KG1 (cell line): ENCODE measurements at places on chromosomes 1 and 21.

- DNase-seq, result no peak
Measured at GRCh38 chr1:91764471-91765115, 121.4 kb downstream of the TGFBR3 start.

- DNase-seq, result no peak
Measured at GRCh38 chr21:16841975-16842695, 670.7 kb upstream of the CXADR start.

DNA sequence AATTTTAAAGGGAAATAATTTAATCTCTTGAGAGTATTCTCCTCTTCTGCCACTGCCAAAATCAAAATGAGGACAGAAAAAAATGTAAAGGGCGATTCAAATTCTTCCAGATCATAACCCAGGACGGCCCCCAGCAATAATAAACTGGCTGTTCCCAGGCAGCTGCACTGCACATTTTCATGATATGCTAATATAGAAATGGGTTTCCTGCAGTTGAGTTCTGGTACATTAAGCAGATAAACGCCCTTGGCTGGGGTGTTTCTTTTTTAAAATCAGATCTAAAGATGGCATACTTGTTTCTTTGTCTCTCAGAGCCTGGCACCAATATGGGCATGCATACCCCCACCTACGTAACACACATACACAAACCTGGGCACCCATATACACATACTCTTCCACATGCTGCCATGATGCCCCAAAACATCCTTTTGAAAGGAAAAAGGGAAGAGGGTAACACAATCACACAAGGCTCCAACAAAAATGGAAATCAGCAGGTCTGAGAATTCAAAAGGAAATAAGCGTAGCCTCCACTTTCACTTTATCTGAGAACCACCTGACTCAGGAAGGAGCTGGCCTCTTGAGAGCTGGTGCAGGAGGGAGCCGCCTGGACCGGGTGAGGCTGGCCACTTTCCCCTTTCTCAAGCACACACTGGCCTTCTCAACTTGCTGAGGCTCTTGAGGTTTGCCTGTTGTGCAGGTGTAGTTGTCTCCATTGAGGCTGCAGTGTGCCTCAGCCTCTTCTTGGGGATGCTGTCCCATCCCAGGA, 653.4 kb downstream of the KIF26B start:
- DNase-seq, result no peak

GRCh38 chr1:226063224-226063976, 884 bp downstream of the H3-3A start:
- DNase-seq, result no peak

GRCh38 chr1:86082183-86082582, 74.4 kb downstream of the COL24A1 start:
- DNase-seq, result no peak

- DNase-seq, result no peak
Measured at GRCh38 chr1:240878631-240879030, 266.7 kb upstream of the GREM2 start.

DNA sequence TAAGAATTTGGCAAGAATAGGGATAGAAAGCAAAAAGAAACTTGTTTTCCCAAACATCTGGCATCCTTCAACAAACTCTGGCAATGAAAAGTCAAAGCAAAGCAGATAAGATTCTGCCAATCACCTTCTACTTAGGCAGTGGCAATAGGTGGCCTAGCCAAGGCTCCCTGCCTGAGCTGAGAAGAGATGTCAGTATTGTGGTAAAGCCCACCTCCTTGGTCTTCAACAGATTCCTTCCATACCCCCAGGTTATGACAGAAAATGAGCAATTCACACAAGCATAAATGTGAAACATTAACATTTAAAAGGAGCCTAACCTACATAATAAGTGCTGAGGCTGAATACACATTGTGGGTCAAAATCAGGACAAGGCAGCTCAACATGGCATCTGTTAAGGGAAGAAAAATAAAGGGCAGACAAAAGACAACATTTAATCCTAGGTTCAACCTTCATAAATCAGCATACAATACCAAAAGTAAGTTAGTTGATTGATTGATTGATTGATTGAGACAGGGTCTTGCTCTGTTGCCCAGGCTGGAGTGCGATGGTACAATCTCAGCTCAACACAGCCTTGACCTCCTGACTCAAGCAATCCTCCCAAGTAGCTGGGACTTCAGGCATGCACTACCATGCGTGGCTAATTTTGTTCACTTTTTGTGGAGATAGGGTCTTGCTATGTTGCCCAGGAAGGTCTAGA, 123.1 kb downstream of the AKT3 start:
- no peak for DNase-seq

DNA sequence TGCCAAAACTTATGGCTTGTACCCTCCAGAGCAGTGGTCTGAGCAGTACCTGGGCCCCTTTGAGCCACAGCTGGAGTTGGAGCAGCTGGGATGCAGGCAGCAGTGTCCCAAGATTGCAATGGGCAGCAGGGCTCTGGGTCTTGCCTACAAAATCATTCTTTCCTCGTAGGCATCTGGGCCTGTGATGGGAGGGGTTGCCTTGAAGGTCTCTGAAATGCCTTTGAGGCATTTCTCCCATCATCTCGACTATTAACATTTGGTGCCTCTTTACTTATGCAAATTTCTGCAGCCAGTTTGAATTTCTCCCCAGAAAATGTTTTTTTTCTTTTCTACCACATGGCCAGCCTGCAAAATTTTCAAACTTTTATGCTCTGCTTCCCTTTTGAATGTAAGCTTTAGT, 31.0 kb upstream of the TSPAN2 start:
- DNase-seq, result no peak

DNA sequence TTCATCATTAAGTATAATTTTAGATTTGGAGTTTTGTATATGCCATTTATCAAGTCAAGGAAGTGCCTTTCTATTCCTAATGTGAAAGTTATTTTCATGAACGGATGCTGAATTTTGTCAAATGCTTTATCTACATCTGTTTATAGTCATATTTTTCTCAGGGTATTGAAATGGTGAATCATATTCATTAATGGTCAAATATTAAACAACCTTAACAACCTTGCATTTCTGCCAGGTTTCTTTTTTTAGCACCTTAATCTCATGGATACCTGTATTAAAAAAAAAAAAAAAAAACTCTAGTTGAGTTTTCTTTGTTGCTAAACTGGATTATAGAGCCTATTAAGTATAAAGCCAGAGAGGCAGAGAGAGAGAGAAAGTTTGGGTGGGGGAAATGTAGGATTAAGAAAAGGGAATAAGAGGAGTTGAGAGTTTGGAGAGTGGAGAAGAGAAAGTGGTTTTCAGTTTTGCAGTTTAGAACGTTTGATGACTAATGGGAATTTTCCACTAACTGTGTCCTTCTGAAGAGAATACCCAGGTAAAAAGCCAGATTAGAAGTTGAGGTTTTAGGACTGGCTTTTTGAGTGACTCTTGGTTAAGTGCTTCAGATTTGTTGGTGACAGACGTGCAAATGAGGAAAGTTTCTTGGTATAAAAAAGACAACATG, 305.0 kb downstream of the HLX start:
- DNase-seq, result no peak

GRCh38 chr1:203448521-203449061, 27.0 kb upstream of the PRELP start:
- DNase-seq, result no peak

- peak; percentile 36 for DNase-seq
Measured at GRCh38 chr1:224357626-224358124, 996 bp downstream of the CNIH4 start.

DNA sequence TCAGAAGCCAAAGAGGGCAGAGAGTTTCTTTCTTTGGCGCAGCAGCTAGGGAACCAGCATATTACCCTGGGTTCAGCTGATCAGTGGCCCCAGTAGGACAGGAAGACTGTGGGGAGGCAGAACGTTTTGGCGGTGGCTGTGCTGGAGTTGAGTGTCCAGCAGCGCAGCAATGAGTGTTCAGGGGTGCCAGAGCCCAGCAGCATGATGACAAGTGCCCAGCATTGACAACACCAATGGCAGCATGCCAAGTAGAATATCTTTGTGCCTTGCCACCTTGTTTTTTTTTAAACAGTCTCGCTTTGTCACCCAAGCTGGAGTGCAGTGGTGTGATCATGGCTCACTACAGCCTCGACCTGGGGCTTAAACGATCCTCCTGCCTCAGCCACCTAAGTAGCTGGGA, 106.7 kb upstream of the CDC42BPA start:
- no peak for DNase-seq

DNA sequence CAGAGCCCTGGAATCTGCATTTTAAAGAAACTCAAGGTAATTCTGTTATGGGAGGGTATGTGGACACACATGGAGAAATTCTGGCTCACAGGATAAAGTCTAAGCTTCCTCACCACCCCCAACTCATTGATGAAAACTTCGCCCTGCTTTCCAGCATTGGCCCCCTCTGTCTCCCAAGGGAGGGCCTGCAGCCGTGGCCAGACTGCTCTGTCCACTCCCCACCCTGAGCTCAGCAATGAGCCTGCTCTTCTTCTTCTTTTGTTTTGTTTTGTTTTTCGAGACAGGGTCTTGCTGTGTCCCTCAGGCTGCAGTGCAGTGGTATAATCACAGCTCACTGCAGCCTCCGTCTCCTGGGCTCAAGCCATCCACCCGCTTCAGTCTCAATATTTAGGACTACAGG, 136.8 kb upstream of the EDN2 start:
- no peak for DNase-seq

GRCh38 chr1:40824591-40825434, 37.4 kb downstream of the CITED4 start:
- no peak for DNase-seq

DNA sequence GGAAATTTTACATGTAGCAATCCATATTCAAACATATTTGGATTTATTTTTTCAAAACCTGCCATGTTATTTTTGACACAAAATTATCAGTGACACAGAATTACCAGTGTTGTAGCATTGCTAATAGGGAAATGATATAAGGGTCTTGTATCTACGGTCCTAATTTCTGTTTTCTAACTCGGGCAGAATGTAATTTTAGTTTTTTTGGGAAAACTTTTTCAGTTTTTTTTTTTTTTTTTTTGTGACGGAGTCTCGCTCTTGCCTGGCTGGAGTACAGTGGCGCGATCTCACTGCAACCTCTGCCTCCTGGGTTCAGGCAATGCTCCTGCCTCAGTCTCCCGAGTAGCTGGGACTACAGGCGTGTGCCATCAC, 2.6 kb downstream of the UQCRH start:
- no peak for DNase-seq

DNA sequence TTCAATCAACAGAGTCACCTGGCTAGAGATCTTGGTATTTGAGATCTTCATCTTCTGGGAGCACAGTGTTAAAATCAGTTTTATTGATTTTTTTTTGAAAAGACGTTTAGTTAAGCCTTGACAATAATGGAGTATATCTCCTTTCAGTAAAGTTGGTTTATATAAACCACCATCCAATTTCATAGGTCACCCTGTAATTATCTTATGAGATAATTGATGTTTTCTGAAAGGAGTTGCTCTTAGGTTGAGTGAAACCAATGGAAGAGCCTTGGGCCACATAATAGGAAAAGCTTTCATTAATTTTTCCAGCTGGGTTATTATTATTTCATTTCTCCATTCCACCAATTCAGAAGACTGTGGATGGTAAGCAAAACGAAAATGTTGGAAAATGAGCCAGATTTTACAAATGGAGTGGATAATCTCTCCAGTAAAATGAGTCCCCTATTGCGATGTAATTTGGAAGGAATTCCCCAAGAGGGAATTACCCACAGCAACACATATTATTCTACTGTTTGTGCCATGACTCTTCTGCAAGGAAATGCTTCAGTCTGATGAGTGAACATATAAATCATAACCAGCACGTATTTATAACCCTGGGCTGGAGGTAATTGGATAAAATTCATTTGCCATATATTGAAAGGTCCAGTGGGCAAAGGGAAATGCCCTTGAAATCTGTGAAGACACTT, 46.2 kb upstream of the TINAGL1 start:
- DNase-seq, result no peak

GRCh38 chr1:27609210-27609555, 5.2 kb upstream of the AHDC1 start:
- DNase-seq, result no peak

GRCh38 chr1:244226435-244226834, 175.4 kb downstream of the ZBTB18 start:
- DNase-seq, result no peak

- no peak for DNase-seq
Measured at GRCh38 chr1:231001892-231002291, 23.0 kb downstream of the ARV1 start.

GRCh38 chr1:158007667-158008386, 14.4 kb downstream of the KIRREL1 start:
- no peak for DNase-seq

DNA sequence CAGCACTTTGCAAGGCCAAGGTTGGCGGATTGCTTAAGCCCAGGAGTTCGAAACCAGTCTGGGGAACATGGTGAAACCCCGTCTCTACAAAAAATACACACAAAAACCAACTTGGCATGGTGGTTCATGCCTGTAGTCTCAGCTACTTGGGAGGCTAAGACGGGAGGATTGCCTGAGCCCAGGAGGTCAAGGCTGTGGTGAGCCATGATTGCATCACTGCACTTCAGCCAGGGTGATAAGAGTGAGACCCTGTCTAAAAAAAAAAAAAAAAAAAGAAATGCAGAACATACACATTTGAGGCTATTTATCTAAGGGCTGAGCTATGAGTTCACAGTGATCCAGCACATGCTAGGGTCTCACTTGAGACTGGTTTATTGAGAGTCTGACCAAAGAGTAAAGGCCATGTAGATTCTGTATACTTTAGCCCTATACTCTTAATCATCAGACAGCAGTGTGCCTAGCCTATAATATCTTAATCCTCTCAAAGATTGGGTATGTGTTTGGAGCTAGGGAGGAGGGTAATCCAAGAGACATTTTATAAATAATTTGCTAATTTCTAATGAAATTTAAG, 23.9 kb downstream of the RNF2 start:
- no peak for DNase-seq

DNA sequence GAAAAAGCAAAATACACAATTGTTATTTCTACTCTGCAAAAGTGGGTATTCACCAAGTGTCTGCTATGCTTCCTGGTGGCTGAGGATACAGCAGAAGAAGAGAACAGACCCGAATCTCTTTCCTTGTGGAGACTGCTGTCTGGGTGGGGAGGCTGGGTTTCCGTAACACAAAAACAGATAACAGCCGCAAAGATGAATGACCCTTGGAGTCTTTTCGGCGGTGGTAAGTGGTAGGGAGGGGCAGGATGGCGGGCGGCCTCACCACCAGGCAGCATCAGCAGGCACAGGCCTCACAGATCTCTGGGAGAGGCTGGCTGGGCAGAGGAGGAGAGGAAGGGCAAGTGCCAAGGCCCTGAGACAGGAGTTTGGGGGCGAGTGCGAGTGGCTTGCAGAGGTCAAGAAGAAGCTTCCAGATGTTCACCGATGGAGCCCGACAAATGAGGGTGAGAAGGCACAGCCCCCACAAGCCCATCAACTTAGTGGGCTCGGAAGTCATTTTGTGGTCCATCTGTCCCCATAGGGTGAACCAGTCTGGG, 164.2 kb downstream of the RHOU start:
- no peak for DNase-seq

GRCh38 chr1:67942274-67942673, 108.2 kb downstream of the DIRAS3 start:
- no peak for DNase-seq

- no peak for DNase-seq
Measured at GRCh38 chr21:29321932-29322928, 23.5 kb downstream of the BACH1 start.

DNA sequence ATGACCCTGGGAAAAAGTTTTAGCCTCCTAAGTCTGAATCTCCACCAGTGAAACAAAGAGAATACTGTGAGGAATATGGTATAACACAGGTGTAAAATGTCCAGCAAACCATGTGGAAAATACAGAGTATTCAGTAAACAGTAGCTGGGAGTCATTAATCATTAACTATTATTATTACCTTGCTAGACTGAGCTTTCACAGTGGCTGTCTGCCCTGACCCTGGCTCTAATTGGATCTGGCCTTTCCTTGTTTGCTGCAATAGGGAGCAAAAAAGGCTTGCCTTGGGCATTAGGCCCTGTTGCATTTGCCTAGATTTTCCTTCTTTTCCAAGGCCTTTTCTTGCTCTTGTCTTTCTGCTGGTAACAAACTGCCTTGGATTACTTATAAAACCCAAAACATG, 179.1 kb upstream of the BEND5 start:
- no peak for DNase-seq
